ENCODE measurements at places on chromosomes 12 and 14. TPM values are rescaled to one million over a fixed set of nuclear protein-coding genes. Genes with fewer than 3 reads are reported as not detected.

GRCh38 chr12:87925021-87925420 lies 104.2 kb downstream of the C12orf50 start:
- DNase-seq: no peak

DNA sequence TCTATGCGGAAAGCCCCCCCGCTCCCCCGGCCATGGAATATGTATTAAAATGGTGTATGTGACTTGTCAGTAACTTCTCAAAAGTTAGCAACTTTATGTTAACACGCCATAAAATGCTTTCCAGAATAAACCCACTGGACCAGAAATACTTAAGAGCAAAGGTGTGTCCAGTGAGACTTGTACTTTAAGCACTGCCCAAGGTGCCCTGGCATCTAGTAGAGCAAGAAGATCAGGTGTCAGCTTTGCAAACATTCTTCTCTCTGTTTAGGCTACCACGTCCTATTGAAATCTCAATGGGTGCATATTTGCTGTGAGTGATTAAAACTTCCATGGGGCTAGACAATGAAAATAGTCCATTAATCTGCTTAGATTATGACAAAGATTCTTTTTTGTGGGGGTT lies 201.2 kb downstream of the ESR2 start:
- no peak for DNase-seq

DNA sequence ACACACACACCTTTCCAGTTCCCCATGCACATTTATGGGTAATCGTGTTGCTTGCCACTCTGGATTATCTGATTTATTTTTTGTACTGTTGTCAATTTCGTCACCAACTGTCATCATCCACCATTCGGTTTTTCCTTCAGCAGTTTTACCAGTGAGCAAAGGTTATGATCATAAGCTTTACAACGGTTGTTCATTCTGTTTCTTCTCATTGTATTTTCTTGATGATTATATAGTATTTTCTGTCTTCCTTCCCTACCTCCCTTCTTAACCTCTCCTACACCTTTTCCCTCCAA lies 680 bp downstream of the NECAP1 start:
- DNase-seq: no peak

- no peak for DNase-seq
Measured at GRCh38 chr12:110501399-110501751, 536 bp downstream of the VPS29 start.

DNA sequence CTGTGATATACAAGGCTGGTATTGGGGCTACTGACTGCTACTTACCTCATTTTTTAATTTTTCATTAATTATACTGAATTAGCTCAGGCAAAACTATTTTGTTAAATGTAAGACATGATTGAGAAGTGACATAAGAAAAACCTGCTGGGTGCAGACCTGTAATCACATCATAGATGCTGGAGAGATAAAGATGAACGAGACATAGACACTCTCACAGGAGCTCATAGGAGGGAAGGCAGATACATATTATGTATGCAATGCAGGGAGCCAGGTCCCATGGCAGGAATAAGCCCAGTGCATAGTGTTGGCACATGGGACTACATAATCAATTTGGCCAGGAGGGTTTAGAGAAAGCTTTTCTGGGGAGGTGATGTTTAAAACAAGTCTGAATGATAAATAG lies 74.9 kb downstream of the PRKCH start:
- DNase-seq: no peak

PFDN5 gene
- total RNA-seq: 356 TPM

PTHLH gene
- total RNA-seq: 64.6 TPM

- no peak for DNase-seq
Measured at GRCh38 chr14:25121337-25122129, 71.6 kb upstream of the STXBP6 start.

GRCh38 chr14:66070542-66071319 lies 415.4 kb upstream of the CCDC196 start:
- peak; percentile 76 for DNase-seq

GRCh38 chr14:91149462-91149861 lies 35.6 kb downstream of the DGLUCY start:
- DNase-seq: no peak

DNA sequence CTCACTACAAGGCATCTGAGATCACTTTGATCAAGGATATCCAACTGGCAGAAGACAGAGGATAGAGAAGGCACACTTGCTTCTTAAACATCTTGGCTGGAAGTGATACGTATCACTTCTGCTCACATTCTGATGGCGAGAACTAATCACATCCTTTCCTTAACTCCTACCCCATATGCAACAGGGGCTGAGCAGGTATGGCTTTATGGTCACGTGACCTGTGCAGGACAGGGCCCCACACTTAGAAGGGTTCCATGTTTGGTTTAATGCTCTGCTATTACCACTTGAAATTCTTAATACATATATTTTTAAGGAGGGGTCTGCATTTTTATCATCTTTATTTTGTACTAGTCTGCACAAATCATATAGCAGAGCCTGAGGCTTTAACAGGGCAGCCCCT lies 177.3 kb downstream of the SLC15A5 start:
- DNase-seq: no peak

PTPRQ gene
- 10.6 TPM for total RNA-seq
